ENCODE measurements at places on chromosomes 11 and 22.
A peak's percentile ranks its signal among the peaks of the same experiment; 100 is the strongest.

DNA sequence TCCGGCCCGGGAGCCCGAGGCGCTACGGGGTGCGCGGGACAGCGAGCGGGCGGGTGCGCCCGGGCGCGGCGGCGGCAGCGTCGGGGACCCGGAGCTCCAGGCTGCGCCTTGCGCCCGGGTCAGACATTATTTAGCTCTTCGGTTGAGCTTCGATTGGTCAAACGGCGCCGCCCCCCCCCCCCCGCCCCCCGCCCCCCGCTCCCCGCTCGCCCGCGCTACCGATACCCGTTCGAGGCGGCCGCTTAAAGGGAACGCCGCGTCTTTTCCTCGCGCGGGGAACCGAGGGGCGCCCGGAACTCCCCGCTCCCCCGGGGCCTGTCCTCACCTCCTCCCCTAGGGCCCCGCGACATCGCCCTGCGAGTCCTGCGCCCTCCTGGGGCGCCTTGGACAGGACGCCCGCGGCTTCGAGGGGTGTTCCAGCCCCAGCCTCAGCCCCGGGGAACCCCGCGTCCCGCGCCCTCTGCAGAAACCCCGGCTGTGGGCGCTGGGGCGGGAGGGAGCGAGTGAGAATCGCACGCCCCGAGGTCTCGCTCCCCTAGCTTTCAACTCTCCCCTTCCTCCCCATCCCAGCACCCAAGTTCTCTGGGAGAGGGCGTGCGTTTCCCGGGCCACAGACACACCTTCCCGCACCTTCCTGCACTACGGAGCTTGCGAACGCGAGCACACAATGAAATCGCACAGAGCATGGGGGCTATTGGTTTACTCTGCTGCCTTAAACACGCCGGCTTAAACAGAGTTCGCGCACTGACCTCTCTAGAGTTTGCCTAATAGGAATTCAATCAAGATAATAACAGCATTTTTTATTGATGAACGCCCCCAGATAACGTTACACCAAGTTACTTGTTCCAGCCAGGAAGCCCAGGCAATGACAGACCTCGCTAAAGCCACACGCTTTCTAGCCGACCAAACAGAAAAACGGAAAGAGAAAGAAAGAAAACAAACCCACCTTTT lies at the start of gene BDNF:
TSS of gene BDNF (minus strand) at position 105 of the 951 bp plus-strand sequence. CDS start 41,891 bp downstream, outside the sequence.
- no peak for DNase-seq

GRCh38 chr22:19533049-19533626 lies 8.9 kb upstream of the CLDN5 start:
- DNase-seq, result no peak

DNA sequence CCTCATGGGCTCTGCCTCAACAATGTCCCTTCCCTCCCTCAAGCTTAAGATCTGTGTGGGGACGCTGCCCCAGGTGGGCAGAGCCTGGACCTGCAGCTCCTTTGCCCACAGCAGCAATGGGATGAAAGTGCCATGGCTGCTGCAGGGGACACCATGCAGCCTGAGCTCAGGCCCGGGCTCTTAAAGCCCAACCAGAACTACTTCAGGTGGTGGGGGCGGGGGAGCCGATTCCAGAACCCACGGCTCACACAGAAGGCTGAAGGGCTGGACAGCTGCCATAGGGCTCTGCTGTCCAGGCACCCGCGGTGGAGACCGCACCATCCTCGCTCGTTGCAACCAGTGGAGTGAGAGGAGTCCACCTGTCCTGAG lies 12.5 kb downstream of the CHID1 start:
- no peak for DNase-seq

- no peak for DNase-seq
These were observed 110.5 kb upstream of the NARS2 start for GRCh38 chr11:78685156-78685555.

GRCh38 chr22:27477171-27477570 lies 324.4 kb downstream of the MN1 start:
- DNase-seq, result no peak

DNA sequence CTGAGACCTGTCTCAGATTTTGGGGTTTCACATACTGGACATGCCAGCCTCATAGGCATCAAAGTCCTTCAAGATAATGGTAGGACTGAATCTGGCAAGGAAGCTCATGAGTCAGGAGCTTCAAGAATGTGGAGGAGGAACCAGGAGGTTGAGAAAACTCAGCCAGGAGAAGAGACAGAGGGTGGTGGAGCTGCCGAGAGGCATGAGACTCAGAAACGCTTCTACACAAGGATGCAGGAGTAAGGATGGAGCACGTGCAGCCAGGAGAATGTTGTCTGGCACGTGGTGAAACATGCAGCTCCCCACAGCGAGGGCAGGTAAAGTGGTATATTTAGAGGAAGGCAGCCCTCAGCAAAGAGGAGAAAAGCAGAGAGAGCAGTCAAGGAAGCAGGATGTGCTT lies 148.7 kb upstream of the ISX start:
- no peak for DNase-seq

DNA sequence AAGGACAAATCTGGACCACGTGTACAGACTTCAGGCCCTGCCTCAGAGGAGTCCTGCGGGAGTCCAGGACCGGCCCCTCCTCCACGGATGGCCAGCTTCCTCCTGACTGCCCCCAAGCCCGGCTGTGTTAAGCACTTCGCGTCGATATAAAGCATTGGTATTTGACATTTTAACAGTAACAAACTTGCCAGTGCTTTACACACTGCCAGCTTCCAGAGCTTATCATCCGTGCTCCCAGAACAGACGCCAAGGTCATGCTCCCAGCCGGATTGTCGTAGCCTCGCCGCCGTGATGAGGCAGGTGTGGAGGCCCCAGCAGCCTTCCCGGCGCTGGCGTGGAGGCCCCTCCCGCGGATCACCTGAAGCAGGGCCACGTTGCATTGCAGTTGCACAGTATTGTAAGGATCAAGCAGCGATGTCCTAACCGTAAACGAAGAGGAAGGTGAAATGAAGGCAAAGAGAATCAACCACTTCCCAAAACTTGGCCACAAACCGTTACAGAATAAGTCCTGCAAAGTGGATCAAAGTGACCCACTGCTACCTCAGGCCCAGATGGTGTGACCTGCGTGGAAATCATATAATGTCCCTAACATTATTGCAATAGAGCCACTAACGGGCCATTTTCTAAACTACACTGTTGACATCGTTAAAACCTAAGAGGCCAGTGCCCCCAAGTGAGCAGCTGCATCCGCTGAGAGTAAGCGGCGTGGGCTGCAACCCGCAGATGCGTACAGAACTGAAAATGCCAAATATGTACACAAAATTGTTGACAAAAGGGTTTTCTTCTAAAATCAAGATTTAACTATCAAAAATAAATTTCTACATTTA lies 51.6 kb downstream of the CERK start:
- no peak for DNase-seq

- DNase-seq, result no peak
These were observed 22.9 kb downstream of the POLD3 start for GRCh38 chr11:74615311-74615710.

DNA sequence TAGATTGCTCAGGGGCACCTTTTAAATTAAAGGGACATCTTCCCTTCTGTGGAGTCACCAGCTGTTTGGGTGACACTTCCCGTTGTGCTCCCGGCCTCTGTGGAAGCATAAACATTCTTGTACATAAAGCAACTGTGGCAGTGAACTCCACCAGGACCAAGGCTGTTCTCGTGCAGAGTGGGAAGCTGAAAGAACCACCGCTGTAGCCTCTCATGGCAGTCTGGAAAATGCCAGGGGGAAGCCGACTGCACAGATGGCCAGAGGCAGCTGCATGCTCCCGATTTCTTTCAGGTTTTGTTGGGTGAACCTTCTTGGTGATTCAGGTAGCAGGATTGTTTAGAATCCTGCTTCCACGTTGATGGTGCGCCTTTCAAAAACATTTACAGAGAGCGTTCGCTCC lies 10.3 kb downstream of the UBASH3B start:
- no peak for DNase-seq

- no peak for DNase-seq
These were observed 30.1 kb downstream of the ZNF280B start for GRCh38 chr22:22478470-22478869.

GRCh38 chr11:126878913-126879482 lies 121.6 kb downstream of the KIRREL3 start:
- DNase-seq, result no peak

- no peak for DNase-seq
These were observed 116.3 kb downstream of the STK33 start for GRCh38 chr11:8477680-8478079.

- no peak for DNase-seq
These were observed 16.3 kb upstream of the CABP2 start for GRCh38 chr11:67539550-67539949.

DNA sequence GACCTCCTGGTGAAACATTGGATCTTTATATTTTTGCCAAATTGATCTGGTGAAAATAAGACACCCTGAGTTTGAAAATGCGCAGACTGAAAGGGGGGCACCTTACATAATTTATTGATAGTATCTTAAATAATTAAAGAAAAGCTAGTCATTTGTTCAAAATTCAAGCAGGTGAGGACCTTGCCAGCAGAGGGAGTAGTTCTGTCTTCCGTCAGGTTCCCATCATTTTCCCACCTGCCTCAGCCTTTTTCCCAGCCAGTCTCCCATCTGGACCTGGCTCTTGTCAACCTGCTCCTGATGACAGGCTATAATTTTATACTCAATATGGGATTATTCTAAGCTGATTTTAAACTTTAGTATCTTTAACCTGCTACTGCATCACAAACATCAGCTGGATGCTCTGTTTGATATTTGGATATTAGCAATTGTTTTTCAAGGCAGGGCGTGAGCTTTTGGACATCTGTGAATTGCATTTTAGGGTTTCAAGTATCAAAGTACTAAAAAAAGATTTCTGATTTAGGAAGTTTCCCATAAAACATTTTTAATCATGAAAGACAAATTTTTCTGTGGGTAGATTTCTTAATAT lies 132.0 kb downstream of the ELP4 start:
- DNase-seq, result no peak

GRCh38 chr11:17590463-17590862 lies 43.4 kb downstream of the OTOG start:
- DNase-seq, result no peak

GRCh38 chr22:28820885-28821284 lies 20.5 kb upstream of the XBP1 start:
- no peak for DNase-seq

DNA sequence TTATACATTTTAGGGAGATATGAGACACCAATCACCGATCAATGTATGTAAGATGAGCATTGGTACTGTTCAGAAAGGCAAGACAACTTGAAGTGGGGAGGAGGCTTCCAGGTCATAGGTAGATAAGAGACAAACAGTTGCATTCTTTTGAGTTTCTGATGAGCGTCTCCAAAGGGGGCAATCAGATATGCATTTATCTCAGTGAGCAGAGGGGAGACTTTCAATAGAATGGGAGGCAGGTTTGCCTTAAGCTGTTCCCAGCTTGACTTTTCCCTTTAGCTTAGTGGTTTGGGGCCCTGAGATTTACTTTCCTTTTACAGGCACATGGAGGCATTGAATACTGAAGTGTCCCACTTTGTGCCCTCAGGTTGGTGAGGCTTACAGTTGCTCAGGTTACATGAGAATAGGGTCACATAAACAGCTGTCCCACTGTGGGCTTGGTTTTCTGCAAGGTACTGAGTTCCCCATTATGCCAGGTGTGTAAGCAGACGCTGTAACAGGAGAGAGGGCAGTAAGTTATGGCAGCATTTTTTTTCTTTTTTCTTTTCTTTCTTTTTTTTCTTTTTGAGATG lies 129.8 kb upstream of the SERPIND1 start:
- no peak for DNase-seq

DNA sequence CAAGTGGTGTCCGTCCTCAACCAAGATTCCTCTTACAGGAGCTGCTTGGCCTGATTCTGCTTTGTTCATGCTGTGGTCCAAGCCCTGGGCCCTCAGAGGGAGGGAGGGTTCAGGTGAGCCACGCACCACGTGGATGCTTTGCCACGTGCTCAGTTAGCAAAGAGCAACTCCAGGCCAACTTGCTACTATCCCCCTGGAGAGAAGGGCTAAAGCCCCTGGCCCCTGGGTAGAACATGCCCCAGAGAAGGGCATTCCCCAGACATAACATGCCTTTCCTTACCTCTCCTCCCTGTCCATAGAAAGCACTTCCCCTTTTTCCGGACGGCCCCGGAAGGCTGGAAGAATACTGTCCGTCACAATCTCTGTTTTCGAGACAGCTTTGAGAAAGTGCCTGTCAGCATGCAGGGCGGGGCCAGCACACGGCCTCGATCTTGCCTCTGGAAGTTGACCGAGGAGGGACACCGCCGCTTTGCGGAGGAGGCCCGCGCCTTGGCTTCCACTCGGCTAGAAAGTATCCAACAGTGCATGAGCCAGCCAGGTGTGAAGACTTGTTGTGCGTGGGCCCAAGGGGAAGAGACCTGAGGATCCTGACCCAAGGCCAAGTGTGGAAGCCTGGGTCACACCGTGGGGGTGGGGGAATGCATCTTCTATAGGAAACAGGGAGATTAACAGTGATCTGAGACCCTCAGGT lies 8.8 kb downstream of the FOXR1 start:
- DNase-seq, result peak; percentile 47

DNA sequence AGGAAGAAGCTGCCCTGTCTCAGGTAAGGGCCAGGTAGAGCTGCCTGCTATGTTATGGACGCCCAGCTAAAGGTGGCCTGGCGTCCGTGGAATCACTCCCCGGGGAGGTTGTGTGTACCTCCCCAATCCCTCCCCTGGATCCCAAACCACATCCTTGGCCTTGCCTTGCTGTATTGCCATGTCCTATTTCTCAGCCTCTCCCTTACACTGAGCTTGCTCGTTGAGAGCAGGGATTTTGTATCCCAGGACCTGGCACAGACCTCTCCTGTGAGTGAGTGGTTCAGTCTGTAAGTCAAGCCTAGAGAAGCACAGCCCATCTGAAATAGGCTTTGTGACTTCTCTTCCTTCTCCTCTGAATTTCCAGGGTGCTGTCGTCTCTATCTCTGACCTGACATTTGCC lies 53.9 kb downstream of the TRAF6 start:
- no peak for DNase-seq

DNA sequence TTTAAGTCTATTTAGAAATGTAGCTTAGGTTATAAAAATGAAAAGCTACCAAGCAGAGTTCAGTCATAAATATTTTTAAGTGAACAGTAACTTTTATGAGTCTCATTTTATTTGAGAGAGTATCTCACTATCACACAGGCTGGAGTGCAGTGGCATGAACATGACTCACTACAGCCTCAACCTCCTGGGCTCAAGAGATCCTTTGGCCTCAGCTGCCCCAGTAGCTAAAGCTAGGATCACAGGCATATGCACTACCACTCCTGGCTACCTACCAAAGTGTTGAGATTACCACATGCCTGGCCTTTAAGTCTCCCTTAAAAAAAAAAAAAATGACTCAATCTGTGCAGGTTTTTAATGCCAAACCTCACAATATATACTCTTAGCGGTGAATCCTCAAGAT lies 34.7 kb upstream of the CLNS1A start:
- DNase-seq, result no peak

DNA sequence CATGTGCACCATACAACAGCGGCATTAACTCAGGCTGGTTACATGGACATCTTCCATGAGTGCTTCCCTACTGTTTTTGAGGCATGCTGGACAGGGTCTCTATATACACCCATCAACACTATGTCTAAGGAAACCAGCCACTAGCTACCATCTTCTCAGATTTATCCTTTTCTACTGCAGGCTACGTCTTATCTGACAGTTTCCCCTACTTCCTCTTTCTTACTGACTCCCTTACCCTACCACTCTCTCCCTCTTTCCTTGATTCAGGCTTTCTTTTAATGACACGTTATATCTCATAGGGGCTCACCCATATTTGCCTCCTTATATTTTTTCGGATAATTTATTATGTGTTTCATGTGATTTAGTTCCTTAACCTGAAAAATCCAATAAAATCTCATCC lies 41.8 kb downstream of the DDI1 start:
- DNase-seq, result no peak
